Activated CD4-positive, alpha-beta T cell treated with anti-CD3 and anti-CD28 coated beads, Interleukin-2, Interleukin-4, amounts not matched to agents 100 ng/mL and 50 ng/mL, durations not matched to agents 16 hours and 8 hours (primary cell): ENCODE measurements at places on chromosomes 2 and 18.

DNA sequence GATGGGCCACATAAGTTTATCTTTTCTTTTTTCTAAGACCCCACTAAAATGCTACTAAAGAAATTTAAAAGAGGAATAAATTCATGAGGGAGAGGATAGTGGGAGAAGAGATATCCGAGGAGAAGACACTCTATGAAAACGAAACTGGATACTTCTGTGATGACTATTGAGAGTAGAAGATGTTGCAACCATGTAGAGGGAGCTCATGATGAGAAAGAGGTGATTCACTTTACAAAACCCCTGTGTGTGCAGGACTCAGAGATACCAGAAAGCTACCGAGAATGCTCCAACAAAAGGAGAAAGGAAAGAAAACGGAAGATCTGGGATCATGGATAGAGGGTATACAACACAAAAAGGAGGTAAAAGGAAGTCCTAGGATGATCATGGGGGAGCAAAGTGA lies 34.9 kb downstream of the SLC38A11 start:
- peak; percentile 54 for DNase-seq

- no peak for DNase-seq
Observed at GRCh38 chr2:107412981-107413380, 413.7 kb upstream of the RGPD4 start.

DNA sequence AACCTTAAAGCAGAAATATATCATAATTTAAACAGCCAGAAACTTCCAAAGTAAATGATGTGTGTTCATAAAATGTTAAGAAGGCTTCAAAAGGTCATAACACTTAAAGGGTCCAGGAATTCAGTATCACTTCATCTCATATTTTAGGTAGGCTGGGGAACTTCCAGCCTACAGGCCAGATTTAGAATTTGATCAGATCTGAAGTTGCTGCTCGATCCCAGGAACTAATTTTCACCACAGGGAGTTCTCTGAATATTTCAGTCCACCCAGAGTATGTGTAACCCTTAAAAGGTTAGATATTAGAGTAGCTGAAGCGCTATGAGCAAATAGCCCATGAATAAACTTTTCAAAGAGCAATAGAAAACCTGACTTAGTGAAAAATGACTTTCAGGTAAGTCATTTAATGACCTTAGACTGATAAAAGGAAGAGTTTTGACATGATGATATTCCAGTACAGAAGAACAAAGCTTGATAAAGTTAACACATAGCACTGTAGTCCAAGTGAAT lies 1.7 kb downstream of the WIPF1 start:
- DNase-seq: peak; percentile 58

DNA sequence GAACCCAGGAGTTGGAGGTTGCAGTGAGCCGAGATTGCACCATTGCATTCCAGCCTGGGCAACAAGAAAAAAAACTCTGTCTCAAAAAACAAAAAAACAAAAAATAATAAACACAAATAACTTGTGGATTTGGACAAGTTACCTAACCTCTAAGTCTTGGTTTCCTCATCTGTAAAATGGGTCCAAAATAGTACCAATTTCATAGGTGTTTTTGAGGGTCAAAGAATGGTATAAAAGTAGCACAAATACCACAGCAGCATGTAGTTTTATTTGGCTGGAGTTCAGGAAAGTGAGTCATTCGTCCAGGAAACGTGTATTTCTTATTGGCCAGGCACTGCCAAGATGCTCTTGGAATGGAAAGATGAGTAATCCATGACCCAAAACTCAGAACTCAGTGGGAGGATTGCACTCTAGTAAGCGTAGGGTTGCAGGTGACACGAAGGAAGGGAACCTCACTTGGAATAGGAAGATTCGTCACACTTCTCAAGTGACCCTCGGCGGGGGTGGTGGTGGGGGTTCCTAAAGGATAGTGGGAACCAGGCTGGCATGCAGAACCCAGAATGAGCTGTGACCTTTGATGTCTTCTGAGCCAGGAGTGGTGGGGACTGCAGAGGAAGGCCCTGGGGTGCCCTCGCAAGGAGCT lies 24.4 kb downstream of the GRHL1 start:
- peak; percentile 52 for DNase-seq
